ENCODE measurements at places on chromosomes 12 and 14.

GRCh38 chr14:91038439-91038838 is 22.0 kb downstream of the RPS6KA5 start:
- DNase-seq, result no peak

DNA sequence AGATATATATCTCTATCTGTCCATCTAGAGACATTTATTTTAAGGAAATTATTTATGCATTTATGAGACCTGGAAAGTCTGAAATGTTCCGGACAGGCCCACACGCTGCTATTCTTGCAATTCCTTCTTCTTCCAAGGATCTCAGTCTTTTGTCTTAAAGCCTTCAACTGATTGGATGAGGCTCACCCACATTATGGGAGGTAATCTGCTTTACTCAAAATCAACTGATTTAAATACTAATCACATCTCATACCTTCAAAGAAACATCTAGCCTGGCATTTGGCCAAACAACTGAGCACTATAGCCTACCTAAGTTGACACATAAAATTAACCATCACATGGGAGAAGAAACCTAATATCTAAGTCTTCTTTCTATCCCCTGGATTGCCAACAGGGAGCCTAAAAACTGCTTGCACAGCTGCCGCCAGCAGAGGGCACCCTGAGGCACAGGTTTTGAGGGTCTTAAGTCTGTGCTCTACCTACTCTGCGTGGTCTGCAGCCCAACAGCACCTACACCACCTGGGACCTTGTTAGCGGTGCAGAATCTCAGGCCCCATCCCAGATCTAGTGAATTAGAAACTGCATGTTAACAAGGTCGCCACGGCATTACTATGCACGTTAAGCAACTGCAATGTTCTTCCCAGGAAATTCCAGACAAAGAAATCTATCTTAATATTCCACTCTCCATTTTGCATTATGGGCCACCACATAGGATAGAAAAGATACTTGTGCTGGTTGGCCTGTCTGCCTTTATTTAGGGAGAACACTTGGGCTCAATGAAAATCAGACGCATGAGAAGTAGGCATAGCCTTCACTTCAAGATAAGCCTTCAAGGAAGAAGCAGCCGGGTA is 249.7 kb downstream of the FOXG1 start:
- no peak for DNase-seq

DNA sequence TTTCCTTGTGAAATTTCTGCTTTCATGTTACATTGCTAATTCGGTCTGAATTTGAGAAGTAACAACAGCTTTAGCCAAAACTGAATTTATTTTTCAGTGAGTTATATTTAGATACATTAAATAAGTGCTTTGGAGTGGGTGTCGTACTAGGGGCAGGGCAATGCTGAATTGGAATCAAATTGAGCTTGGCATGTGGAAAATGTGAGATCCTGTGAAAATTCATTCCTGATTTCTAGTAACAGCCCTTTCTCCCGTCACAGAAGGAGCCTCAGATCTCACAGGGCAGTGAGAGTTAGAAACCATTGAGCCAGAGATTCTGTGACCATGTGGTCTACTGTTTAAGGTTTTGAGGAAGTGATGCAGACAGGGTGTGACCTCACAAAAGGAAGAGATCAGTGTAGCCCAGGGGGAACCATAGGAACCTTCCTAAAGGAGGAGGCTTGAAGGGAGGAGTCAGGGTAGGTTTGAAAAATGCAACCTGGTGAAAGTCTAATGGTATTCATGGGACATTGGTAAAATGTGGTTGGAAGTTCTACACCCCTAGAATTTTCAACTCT is 1136.8 kb downstream of the AACS start:
- DNase-seq, result no peak

GRCh38 chr12:110785240-110785639 is 42.5 kb upstream of the PPP1CC start:
- DNase-seq, result no peak

GRCh38 chr14:38207736-38208617 is at the start of gene SSTR1:
Gene SSTR1, plus strand, starts transcription at chr14:38207904. Its CDS starts 1,486 bp downstream, at chr14:38209390.
- DNase-seq, result no peak

DNA sequence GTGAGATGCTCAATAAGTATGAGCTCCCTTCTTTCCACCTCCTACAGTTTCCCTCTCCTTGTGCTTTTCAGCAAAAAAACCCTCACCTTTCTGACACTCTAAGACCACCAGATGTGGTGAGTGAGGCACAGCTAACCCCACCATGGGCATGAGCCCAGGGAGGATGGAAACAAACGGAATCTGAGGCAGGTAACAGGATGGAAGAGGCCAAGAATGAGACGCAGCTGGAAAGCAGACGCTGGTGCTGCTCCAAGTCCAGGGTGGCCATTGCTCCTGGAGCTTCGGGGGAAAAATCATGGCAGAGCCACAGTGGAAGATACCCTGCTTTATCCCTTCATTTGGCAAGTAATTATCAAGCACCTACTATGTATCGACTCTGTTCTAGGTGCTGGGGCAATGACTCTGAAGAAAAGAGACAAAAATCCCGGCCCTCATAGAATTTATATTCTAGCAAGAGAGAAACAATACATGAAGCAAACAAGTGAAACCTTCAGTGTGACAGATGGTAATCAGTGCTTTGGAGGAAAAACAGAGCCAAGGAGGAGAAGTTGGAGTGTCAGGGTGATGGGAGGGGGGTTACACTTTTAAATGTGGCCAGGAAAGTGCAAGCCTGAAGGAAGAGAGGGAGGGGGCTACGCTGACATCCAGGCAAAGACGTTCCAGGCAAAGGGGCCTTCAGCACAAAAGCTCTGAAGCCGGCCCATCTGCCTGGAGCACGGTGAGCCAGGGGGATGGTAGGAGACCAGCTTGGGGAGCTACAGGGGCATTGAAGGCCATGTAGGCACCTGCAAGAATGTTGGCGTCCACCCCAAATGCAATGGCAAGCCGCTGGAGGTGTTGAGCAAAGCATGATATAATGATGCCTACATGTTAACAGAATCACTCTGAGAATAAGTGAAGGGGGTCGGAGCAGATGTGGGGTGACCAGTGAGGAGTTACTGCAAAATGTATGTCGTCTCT is 154.2 kb downstream of the DPF3 start:
- DNase-seq, result no peak

GRCh38 chr14:81710232-81710845 is 176.7 kb upstream of the SEL1L start:
- no peak for DNase-seq

- no peak for DNase-seq
Measured at GRCh38 chr12:31440586-31440985, 114.6 kb upstream of the SINHCAF start.

GRCh38 chr12:131380965-131381705 is 329.8 kb upstream of the SFSWAP start:
- DNase-seq, result no peak

DNA sequence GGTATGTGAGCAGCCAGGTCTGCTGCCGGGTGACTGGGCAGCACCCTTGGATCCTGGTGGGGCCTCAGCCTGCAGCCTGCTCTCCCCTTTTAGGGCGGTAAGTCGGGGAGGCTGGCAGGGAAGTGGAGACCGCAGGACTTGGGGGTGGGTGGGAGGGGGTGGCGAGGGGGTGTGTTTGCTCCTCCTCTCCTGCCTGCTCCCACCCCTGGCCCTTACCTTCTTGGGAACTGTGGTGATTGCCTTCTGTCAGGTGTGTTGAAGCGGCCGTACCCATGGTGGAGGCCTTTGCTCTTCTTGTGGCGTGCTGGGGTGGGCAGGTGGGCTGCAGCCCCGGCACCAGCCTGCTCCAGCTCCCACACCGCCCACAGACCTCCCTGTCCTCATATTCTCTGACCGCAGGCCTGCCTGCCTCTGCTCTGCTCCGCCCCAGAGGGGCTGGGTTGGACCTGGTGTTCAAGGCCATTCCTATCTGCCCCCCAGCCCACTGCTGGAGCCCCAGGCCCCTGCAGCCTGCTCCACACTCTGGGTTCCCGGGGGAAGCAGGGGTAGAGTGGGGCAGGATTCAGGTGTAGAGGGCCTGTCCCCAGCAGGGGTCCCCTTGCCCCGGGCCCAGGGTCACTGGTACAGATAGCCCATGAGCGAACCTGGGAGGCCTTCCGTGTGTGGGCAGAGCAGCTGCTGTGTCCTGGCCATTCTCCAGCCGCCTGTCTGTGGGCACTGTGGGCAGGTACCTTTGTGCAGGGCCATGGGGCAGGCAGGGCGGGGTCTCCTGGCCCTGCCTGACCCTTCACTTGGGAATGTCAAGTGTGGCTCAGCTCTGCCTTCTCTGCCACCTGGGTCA is 5.2 kb downstream of the TEDC1 start:
- no peak for DNase-seq

DNA sequence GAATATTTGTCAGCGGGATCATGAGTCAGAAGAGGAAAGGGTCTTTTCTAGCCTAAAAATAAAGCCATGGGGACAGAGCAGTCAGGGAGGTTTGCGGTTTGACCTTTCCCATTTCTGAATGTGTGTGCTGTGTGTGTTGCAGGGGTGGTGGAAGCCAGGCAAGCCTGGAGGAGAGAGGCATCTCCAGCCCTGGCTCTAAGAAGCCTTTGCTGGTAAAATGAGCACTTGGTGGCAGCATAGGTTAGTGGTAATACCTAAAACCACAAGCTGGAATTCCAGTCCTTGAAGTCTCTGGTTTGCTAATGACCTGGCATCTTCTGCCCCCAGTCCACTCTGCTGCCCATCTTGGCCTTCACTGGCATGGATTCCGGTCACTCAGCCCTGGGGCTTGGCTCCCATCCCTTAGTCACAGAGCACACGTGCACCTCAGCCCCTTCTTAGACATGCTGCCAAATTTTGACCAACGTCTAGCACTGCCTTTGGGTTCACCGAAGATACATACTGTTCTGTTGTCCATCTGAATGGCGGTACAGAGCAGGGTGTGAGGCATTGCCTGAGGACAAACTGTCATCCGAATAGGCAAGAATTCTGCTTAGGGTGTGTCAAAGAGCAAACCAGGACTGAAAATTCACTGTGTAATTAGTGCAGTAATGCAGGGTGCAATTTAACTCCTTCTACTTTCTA is 52.7 kb downstream of the KCNA5 start:
- peak; percentile 27 for DNase-seq

- DNase-seq, result peak; percentile 90
Measured at GRCh38 chr14:55107766-55108554, 21.1 kb upstream of the LGALS3 start.

- DNase-seq, result no peak
Measured at GRCh38 chr12:101777978-101778377, 38.7 kb upstream of the SYCP3 start.

DNA sequence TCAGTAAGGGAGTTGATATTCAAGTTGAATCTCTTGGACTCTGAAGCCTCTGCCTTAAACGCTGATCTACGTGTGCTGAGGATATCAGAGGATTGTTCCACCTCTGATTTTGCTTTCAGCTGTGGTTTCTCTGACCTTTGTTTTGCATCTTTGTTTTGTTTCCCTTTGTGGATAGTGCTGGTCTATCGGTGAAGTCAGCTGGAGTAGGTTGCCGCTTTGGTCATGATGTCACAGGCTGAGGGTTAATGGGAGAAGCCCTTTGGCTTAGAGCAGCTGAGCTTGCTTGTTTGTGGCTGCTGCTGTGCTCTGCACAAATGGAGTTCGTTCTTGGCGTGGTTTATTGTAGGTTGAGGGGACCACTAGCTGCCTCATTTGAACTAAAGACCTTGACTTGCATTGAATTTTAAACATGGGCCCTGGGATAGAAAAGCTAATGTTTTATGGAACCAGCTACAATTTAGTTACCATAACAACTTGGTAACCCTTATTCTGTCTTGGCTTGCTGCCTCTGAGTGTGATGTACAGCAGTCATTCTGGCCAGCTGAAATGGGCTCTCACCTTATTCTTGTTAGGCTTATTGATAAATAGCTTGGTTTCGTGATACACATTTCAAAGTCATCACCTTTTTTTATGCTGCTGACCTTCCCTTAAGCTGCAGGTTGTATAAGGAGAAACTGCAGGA is 284.5 kb upstream of the E2F7 start:
- DNase-seq, result no peak

- DNase-seq, result no peak
Measured at GRCh38 chr12:109197327-109197726, 80.9 kb downstream of the ACACB start.

GRCh38 chr12:121513464-121514183 is 67.2 kb downstream of the KDM2B start:
- no peak for DNase-seq
